AML-193 (cell line): ENCODE measurements at places on chromosomes 4 and X.

DNA sequence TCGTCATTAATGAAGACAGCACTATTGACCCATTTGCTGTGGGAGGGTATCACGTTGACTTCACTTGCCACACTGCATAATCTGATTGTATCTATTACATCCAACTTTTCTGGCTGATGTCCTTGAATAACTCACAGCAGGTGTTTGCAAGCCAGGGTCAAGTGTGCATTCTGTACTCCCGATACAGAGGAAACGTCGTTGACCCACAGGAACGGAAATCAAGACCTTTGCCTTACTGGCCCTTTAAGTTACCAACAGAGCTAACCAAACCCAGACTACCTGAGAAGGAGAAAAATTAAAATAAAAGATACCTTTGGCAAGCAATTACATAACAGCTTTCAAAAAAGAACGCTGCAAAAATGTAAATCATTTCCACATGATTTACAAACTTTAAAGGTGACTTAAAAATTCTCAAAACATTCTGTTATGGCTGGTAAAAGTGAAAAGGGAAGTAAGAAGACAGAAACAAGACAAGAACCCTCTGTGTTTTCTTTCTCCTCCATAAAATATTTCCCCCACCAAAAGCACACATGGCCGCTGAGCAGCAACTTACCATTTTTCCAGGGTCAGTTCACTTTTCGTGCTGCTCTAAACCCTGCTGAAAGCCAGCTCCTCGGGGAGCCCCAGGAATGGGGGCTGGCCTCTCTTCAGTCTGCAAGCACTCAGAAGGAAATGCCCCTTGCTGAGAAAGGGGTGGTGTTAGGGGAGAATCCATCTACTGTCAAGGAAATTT lies 6.5 kb upstream of the SHISA3 start:
- no peak for DNase-seq

DNA sequence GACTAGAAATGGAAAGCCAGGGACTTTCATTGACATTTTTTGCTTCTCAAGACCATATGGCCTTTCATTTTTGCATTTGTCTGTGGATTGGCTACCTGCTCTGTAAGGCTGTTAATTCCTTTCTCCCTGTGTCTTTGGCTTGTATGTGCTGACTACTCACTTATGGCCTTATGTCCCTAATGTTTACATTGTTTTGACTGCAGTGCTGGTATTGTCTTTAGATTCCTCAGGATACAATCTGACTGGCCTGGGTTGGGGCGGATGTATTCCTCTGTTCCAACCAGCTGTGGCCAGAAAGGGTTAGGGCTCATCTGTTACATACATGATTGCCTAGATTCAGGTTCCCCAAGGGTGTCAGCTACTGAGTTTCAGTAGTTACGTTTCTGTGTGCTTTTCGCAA lies 108.1 kb downstream of the RAPGEF2 start:
- DNase-seq, result no peak

DNA sequence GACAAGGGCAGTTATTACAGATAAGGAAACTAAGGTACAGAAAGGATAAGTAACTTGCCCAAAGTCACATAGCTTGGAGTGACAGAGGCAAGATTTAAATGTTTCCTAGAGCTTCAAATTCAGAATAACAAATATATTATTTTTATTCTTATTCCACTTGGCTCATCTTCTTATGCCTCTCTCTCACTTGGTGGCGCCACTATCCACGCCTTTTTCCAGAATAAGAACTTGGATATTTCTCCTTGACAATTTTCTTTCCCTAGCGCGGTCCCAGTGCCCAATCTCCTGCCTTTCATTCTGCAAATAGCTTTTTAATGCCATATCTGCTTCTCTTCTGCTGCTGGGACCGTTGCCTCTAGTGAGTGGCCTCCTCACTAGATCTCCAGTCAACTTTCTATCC lies 78.5 kb downstream of the MSN start:
- DNase-seq, result peak; percentile 11

DNA sequence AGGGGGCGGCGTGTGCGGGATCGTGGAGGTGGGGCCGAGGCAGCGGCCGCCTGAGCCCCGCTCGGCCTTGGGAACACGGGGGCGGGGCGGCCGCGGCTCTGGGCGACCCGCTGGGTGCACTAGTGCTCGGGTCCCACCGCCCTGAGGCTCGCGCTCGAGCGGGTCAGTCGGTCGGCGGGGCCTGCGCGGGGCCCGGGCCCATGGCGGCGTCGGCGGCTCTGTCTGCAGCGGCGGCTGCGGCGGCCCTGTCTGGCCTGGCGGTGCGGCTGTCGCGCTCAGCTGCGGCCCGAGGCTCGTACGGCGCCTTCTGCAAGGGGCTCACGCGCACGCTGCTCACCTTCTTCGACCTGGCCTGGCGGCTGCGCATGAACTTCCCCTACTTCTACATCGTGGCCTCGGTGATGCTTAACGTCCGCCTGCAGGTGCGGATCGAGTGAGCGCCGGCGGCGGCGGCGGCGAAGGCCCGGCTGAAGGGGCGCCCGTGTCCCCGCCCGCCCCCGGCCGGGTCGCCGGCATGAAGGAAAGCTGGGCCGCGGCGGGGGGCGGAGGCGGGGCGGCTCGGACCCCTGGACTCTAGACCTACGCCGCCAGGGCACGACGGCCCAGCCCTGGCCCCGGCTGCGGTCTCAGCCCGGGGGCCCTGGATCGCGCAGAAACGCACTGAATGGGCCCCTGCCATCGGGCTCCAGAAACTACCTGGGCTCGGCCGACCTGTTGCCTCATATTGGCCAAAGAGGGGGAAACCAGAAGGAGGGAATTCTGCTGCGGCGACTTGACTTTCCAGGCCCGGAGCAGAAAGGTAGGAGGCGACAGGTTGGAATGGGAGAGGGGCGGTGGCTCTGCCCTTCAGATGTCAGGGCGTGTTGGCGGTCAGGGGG lies at the start of gene SMIM10L2A:
SMIM10L2A (plus strand) TSS at position 13 of the 878 bp plus-strand sequence; CDS start at position 201, 188 bp downstream.
- DNase-seq, result no peak

DNA sequence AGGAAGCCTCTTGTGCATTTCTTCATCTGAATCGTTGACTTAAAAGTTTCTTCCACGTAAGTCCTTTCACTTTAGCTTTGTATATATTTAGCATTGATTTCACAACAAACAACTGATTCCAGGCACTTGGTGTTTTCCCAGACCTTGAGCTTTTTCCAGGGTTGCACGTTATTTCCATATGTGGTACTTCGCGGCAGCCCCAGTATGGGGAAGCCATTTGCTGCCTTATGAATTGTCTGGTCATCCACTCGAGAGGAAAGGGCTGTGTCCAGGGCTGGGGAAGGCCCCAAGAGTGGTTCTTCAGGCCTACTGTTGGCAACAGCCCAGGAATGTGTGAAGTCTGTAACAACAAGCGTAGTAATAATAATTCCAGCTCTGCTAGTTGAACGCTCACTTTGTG lies 2.8 kb upstream of the TLR8 start:
- no peak for DNase-seq

- DNase-seq, result no peak
Observed at GRCh38 chrX:126550816-126551215, 1.8 kb downstream of the DCAF12L1 start.

DNA sequence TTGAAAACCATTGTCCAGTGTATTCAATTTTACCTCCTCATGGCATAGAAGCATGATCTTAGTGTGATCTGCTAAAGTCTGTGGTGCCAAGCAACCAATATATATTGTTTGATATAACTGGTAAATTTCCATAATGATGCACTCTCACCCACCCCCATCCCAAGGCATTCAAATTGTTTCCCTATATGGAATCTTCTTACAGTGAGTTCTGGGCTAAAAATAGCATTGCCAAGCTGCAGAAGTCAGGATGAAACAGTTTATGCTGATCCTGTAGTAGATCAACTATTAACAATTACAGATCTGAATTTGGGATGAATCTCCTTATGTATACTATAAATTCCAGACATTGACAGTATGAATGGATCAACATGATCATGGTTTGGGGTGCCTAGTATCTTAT lies 20.9 kb downstream of the FGF13 start:
- DNase-seq, result no peak

- DNase-seq, result no peak
Observed at GRCh38 chr4:142386449-142386848, 459.7 kb downstream of the INPP4B start.

DNA sequence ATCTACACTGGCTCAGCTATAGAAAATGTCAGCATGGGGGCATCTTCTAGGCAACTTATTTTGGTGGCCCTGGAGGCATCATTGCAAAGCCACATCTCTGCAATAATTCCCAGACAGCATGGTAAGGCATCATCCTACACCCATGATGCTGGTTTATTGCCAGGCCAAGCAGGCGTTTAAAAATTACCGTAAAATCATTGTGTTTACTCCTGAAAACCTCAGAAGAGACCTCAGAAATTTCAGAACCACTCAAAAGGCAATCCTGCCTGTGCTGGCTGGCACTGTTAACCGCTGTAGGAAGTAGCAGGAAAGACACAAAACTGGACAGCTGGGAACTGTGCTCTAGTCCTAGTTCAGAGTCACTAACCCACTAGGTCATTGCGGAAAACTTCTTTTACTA lies 63.2 kb downstream of the MID1 start:
- no peak for DNase-seq

- DNase-seq, result peak; percentile 60
Observed at GRCh38 chr4:116358633-116359222, 726.6 kb downstream of the TRAM1L1 start.

DNA sequence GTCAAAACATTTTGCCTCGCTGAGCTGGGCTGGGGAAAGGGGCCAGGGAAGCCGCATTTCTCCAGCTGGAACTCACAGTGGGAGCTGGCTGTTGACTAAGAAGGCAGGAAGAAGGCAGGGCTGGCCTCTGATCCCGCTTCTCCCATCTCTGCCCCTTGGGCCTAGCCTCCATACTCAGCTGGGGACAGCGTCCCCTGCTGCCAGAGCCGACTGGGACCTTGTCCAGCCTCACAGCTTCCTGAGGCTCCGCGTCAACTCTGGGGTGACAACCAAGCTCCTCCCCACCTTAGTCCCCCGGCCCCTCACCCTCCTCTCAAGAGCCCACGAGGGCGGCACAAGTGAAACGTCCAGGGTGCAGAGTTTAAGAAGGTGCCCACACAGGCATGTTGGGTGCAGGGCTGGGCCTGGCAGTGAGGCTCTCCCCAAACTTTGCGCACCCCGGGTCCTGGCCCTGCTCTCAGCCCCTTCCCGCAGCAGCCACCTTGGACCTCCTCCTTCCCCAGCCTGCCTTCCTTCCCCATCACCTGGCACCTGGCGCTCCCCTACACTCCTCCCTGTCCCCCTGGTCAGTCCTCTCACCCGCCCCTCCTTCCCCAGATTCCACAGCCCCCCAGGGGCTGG lies 100.8 kb downstream of the PSAPL1 start:
- DNase-seq, result no peak

DNA sequence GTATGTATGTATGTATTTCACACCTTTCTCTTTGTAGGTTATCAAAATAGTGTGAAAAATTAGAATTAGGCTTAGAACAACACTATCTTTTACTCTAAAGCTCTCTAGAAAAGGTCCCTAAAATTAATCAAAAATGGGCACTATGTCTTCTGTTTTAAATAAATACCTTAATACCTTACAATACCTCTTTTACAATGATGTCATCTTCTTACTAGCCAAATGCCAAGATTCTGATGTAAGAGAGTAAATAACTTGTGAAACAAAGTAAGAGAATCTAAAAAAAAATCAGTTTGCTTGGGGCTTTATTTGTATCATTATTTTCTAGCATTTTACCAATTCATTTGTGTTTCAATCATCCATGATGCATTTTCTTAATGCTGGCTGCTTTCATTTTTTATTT lies 402.2 kb upstream of the MAGEB2 start:
- DNase-seq, result no peak

DNA sequence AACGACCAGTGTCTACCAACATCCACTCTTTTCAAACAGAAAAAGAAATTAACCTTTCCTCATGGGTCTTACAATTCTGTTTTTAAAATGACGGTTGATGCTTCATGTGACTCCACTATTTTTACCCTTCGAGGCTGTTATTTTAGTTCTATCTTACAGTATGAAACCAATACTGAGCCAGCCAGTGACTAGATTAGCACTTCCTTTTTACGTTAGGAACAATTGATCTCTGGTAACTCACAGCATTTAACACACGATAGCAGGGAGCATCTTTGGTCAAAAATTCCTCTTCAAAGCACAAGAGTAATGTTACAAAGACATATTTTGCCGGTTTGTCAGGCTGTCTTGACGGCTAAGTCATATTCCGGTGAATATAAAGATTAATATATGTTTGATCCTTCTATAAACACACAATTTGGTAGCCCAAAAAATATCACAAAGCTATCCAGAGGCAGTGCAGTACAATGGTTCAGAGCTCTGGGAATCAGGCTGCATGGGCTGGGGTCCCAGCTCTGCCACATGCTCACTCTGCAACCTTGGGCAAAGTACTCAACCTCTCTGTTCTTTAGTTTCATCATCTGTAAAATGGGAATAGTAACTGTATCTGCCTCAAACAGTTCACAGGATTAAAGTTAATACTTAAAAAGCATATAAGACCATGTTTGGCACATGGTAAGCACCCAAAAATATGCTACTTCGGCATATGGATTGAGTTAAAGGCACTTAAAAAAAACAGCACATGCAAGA lies 62.9 kb upstream of the TXK start:
- no peak for DNase-seq

DNA sequence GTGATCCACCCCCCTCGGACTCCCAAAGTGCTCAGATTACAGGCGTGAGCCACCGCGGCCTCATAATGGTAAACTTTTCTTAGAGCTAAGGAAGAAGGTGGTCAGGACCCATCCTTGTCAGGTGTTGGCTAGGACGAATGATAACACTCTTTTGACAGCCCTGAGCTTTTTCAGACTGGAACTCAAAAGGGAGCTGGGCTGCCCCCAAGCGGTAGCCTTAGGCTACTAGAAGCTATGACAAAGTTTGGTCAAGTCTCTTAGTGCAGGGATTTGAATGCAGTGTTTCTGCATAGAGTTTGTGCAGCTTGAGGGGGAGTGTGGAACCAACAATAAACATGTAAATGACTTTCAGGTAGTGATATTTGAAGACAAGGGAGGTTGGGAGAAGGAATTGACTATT lies 11.8 kb upstream of the HSD17B10 start:
- DNase-seq, result peak; percentile 41

DNA sequence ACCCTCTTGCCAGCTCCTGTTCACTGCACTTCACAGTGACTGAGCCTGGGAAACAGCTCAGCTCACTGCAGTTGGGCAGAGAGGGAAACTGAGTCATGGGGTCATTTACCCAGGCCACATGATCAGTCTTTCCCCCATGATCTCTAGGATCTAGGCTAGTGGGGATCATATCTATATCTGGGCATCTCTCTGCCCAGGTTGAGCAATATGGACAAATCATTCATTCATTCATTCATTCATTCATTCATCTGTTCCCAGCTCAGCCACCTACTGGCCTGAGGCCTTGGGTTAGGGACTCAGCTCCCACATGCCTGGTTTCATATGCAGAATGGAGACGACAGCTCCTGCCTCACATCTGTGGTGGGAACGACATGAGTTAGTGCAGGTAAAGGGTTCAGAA lies 45.3 kb upstream of the HMX1 start:
- no peak for DNase-seq

DNA sequence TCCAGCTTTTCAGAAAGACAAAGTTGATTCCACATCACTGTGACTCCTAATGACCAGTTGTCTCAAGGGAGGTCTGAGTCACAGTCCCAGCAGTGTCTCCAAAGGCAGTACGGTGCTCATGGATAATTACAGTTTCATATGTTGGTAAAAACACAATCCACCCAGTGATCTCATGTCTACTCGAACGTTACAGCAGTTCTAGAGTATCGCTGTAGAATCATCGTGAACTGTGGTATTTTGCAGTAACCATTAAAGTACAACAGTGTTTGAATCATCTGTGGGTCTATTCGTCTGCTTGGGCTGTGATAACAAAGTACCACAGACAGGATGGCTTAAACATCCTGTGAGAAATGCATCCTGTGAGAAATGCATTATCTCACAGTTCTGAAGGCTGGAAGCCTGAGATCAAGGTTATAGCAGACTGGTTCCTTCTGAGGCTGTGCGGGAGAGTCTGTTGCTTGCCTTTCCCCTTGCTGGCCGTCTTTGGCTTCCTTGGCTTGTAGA lies 121.1 kb upstream of the SORBS2 start:
- DNase-seq, result no peak
